ENCODE measurements at places on chromosomes 4 and X. TPM values are rescaled to one million over a fixed set of nuclear protein-coding genes. Genes with fewer than 3 reads are reported as not detected.

DNA sequence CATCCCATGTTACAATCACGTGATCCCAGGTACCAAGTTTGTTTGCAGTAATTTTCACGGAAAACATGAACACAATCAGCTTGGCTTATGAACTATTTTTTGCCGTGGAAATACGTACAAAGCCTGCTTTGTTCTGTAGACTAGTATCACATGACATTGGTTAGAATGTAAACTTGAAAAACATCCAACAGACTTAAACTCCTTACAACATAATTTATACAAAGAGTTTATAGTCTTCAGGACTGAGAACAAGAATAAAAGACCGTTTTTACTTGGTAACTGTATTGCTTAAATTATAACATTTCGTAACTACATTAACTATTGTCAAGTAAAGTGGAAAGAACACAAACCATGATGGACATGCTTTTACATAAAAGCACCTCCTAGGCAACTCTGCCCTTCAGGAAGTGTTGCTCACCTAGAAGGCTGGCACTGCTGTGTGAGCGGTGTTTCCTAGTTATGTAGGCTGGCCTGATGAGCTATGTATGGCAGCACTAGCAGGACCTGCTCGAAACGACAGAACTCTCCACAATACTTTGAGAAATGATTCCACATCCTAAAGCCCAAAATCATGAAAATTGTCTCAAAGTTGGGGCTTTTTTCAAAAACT, 41.8 kb upstream of the WDR1 start:
- no peak for DNase-seq

- no peak for DNase-seq
Observed at GRCh38 chrX:14832586-14832985, 40.3 kb downstream of the FANCB start.

GRCh38 chr4:146235654-146236177, 21.4 kb downstream of the REELD1 start:
- DNase-seq = no peak

GRCh38 chrX:313546-313945, 5.0 kb downstream of the GTPBP6 start:
- no peak for DNase-seq

DNA sequence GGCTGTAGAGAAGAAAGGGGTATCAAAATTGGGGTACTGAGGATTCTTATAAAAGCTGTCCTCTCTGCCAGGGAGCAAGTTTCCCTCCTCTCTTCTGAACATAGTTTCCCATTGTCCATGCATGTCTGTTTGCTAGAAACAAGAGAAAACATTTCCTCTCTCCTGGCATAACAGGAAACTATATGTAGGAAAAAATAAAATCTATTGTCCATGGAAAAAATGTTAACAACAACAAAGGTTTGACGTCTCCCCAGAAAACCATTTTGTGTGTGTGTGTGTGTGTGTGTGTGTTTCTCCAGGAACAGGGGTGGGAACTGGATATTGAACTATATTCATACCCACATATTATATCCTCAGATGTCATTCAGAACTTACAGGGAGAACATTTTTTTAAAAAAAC, 107.2 kb downstream of the GASK1B start:
- no peak for DNase-seq

SPANXN3 gene
- not detected for total RNA-seq

HSD17B13 gene
- 0.41 TPM for total RNA-seq

GRCh38 chr4:148445860-148446330, 3.7 kb upstream of the NR3C2 start:
- no peak for DNase-seq

- no peak for DNase-seq
Observed at GRCh38 chr4:110033355-110034025, 120.8 kb downstream of the EGF start.

GRCh38 chrX:68832101-68832416, 3.2 kb downstream of the EFNB1 start:
- no peak for DNase-seq

DNA sequence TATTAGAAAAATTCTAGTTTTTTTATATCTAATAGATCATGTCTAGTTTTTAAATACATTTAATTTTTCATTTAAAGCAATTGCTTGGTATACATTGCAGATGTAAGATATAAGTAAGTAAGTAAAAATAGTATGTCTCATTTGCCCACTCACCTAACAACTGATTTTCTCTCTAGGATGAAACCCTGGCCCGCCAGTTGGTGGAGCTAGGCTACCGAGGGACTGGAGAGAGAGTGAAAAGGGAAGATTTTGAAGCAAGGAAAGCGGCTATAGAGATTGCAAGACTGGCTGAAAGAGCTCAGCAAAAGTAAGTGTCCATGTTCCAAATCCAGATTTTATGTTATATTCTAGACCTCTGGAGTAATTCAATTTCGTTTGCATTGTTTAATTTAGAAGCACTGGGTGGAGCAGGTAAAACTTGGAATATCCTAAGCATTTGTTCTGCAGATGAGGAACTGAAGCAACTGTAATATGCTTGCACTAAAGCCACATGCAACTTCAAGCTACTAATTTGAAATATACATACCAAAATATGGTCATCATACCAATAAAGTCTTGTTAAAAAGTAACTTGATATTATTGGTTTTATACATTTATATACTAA, 27.1 kb downstream of the CFAP299 start:
- DNase-seq = no peak

GRCh38 chr4:34309383-34309906, 1934.9 kb downstream of the ARAP2 start:
- DNase-seq = no peak

DNA sequence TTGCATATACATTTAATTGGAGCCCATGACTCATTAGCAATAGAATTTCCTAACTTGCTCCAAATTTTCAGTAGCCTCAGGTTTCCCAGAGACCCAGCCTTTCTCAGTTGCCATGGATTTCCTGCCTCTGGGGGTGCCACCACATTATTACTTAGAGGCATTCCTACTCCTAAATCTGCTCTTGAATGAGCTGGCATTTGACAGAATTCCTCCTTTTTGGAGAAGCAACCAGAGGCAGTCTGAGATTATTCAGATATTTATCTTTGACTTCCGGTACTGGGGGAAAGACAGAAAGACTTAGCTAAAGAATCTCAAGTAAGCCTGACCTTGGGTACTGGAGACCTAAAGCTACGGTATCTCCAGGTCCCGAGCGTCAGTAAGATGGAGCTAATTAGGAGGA, 76.3 kb downstream of the DCHS2 start:
- no peak for DNase-seq

- no peak for DNase-seq
Observed at GRCh38 chrX:22737541-22737940, 262.2 kb upstream of the DDX53 start.

CLDN2 gene
- not detected for total RNA-seq

PASD1 gene
- total RNA-seq = not detected

GRCh38 chrX:2572740-2573139, 72.0 kb upstream of the DHRSX start:
- DNase-seq = no peak

DNA sequence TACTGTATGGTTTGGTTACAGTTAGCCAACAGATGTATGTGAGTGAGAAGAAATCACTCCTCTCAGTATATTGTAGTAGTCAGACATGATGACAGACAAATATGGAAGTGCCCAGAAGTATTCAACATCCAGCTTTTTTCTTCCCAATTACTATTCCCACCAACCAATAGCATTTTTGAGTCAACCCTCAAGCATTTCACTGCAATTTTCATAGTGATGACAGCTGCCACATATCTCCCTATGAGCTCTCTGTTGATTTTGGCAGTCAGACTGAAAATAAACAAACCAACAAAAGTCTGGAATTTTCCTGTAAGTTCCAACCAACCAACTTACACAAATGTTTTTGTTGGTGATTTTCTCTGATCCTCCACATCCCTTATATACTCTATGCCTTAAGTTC, 8.2 kb upstream of the TRAM1L1 start:
- no peak for DNase-seq

DNA sequence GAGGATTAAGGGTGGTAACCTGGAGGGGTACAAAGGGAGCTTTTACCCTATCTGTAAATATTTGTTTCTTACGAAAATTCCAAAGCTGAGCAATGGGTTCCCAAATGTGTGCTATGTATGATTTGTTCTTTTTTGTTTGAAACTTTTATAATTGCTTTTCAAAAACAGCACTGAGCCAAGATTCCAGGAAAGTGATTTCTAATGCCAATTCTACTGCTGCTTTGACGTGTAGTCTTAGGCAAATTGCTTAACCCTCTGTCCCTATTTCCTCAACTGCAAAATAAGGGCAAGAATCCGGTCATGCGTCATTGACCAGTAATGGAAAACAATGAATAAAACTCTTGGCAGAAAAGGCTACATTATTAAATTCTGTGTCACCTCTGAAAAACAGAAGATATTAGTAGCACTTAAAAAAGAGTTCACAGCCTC, 454.7 kb downstream of the IL15 start:
- DNase-seq = no peak

GRCh38 chr4:70721747-70722146, at the start of gene RUFY3:
Gene RUFY3 (plus strand): TSS chr4:70721964. CDS start chr4:70722574, 610 bp downstream.
- peak; percentile 55 for DNase-seq

GPRIN3 gene
- 34.2 TPM for total RNA-seq

DNA sequence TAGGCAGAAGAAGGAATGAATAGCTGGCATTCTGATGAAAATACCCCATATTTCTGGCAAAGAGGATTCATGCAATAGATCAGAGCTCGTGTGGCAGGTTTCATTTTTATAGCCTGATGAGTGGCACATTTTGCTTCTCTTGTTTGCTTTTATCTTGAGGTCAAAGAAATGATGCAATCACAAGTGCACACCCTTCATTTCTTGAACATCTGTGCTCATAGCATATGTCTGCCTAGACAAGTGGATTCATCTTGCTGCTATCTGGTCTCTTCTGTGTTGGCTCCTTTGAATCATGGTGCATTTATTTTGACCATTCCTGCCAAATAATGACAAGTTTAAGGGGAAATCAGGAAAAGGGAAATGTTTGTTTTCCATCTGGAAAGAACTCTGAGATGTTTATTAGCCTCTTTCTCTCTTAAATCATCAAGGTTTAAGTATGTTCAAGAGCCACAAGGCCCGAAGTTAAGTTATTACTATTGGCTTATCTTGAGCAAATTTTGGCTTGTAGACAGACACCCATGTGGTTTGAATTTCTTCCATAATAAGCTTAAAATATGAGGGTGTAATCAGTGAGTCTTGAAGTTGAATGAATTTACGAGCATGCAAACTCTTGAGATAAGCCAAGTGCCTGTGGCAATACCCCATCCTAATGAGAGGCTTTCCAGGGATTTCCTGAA, 59.3 kb upstream of the HS3ST1 start:
- no peak for DNase-seq

- DNase-seq = no peak
Observed at GRCh38 chrX:5086388-5086787, 1142.3 kb downstream of the NLGN4X start.

GRCh38 chr4:1646690-1647089, 37.4 kb downstream of the FAM53A start:
- no peak for DNase-seq

CXorf38 gene
- total RNA-seq = 7.3 TPM

DNA sequence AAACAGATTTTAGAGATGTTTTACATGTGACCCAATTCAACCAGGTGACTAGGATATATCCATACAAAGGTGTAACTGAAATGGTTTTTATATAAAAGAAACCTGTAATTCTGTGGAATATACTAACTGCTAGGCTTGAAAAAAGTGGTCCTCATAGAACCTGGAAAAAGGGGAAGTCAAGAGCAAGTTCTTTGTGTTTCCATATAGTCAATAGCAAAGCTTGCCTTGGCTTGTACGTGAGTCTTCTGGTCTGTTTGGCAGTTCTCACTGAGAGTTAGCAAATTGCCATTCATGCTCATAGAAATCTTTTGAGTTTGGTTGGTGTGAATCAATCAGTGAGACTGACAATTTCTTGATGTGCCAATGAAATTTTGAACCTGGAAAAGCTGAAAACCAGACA, 79.4 kb upstream of the SMIM10 start:
- no peak for DNase-seq

- DNase-seq = no peak
Observed at GRCh38 chr4:101187841-101188240, 159.5 kb downstream of the PPP3CA start.

EVC2 gene
- total RNA-seq = 2.0 TPM

GRCh38 chr4:168527560-168527959, 30.7 kb downstream of the PALLD start:
- DNase-seq = no peak

DNA sequence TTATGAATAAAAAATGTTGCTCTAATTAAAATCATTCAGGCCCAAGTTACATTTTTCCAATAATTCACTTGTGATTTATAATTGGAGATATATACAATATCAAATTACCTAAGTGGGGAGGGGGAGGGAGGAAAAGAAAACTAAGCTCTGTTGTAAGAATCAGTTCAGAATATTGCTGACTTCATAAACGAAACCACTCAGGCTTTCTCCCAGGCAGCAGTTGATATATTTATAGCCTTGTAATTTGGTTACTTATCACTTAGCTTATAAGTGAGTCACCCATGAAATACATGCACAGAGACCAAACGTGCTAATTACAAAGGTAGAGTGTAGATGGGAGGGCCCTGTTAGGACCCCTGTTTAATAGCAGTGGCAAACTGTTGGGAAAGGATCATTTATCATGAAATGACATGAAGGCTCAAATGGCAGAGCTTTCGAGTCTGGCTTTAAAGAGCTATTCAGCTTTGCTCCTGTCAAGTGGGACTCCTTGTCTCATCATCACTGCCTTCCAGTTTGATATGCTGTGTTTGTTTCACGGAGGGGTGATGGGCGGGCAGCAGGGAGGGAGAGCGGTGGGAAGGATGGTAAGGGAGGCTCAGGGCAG, 105.6 kb upstream of the PGRMC2 start:
- DNase-seq = no peak

GRCh38 chrX:132776486-132777210, 181.8 kb downstream of the HS6ST2 start:
- no peak for DNase-seq

- DNase-seq = peak; percentile 51
Observed at GRCh38 chr4:139815778-139816601, 150.4 kb downstream of the MGST2 start.

- DNase-seq = no peak
Observed at GRCh38 chr4:96675896-96676295, 836.0 kb downstream of the PDHA2 start.

DNA sequence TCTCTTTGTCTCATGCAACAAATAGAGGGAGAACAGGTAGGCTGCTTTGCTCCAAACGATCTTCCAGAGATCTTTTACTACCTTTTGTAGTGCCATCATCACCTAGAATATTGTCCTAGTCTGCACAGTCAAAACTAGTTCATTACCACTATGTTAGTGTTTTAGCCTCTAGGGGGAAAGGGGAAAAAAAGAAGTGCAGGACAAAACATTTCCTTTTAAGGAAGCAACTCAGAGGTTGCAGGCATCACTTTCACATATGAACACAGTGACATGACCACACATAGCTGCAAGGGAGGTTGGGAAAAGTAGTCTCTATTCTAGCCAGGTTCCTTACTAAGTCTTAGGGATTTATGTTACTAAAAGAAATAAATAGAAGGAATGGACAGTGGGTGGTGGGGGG, 39.3 kb upstream of the RAP2C start:
- DNase-seq = no peak

DNA sequence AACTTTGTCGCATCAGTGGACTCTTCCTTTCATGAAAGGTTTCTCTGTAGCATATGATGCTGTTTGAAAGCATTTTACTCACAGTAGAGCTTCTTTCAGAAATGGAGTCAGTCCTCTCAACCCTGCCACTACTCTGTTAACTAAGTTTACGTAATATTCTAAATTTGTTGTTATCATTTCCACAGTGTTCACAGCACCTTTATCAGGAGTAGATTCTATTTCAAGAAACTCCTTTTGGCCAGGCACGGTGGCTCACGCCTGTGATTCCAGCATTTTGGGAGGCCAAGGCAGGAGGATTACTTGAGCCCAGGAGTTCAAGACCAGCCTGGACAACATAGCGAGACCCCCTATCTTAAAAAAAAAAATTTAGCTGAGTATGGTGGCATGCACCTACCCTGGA, 90.0 kb downstream of the KDM6A start:
- DNase-seq = no peak

GRCh38 chrX:103878466-103879122, 46.5 kb upstream of the RAB9B start:
- no peak for DNase-seq
